Psoas muscle (tissue), 8 donors: ENCODE measurements at places on chromosomes 12 and 14. TPM values are rescaled to one million over a fixed set of nuclear protein-coding genes. Genes with fewer than 3 reads are reported as not detected.

SLC38A4 gene
- polyA plus RNA-seq: 17.3 TPM

TAS2R42 gene
- not detected for polyA plus RNA-seq

LRRC43 gene
- polyA plus RNA-seq: 0.06 TPM

GRCh38 chr12:42760550-42760949 is 171.0 kb upstream of the PRICKLE1 start:
- no peak for DNase-seq

DNA sequence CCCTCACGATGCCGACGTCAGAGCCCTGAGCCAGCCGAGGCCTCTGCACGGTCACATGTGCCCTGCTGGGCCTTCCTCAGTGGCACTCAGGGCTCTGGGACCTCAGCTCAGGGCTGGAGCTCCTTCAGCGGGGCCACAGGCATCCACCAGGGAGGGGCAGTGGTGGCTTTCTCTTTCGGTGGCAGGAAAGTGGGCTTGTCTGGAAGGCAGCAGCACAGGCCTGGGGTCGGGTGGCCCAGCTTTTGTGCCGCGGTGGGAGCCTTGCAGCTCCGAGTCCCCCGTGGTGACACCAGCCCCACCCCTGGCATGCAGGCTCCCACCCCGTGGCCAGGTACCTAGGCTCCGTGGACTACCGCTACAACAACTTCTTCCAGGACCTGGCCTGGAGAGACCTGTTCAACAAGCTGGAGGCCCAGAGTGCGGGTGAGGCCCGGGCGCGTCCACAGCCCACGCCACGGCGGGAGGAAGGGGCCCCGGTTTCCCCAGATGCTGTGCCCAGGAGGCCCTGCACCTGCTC is 14.2 kb upstream of the TEX22 start:
- DNase-seq: no peak

GRCh38 chr14:105465209-105466031 is 9.2 kb upstream of the CRIP2 start:
- DNase-seq: no peak

GRCh38 chr12:108369736-108370396 is 30.8 kb upstream of the CMKLR1 start:
- DNase-seq: no peak
